Stimulated activated CD4-positive, alpha-beta T cell treated with anti-CD3 and anti-CD28 coated beads, Interleukin-2, amount 100 ng/mL, for 4 hours (primary cell): ENCODE measurements at places on chromosomes 7 and 10.

- DNase-seq: no peak
Observed at GRCh38 chr10:76717141-76717540, 920.5 kb downstream of the KCNMA1 start.

DNA sequence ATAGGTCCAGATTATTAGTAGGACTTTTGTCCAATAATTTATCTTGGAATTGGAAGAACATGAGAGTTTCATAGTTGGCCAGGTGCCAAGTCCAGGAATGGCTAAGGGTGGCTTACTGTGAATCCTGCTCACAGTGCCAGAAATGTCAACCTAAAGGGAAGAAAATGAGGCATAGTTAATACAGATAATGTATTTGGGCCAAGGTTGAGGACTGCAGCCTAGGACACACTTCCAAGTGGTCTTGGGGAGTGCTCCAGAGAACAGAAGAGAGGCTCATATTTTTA lies 78.2 kb downstream of the MAPK8 start:
- no peak for DNase-seq

DNA sequence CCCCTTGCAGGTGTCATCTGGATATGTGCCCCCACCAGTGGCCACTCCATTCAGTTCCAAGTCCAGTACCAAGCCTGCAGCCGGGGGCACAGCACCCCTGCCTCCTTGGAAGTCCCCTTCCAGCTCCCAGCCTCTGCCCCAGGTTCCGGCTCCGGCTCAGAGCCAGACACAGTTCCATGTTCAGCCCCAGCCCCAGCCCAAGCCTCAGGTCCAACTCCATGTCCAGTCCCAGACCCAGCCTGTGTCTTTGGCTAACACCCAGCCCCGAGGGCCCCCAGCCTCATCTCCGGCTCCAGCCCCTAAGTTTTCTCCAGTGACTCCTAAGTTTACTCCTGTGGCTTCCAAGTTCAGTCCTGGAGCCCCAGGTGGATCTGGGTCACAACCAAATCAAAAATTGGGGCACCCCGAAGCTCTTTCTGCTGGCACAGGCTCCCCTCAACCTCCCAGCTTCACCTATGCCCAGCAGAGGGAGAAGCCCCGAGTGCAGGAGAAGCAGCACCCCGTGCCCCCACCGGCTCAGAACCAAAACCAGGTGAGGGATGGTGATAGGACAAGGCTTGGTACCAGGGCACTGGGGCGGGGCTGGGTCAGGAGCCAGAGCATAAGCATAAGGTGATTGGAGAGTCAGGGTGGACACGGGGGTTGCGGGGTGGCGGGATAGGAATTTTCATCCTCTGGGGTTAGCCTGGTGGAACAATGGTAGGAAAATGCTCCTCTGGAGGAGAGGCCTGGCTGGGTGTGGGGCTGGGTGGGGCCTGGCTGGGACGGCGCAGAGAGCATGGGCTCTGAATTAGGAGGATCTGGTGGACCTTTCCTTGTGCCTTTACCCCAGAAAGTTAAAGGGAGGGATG lies 1.9 kb downstream of the ZYX start:
- DNase-seq: no peak

DNA sequence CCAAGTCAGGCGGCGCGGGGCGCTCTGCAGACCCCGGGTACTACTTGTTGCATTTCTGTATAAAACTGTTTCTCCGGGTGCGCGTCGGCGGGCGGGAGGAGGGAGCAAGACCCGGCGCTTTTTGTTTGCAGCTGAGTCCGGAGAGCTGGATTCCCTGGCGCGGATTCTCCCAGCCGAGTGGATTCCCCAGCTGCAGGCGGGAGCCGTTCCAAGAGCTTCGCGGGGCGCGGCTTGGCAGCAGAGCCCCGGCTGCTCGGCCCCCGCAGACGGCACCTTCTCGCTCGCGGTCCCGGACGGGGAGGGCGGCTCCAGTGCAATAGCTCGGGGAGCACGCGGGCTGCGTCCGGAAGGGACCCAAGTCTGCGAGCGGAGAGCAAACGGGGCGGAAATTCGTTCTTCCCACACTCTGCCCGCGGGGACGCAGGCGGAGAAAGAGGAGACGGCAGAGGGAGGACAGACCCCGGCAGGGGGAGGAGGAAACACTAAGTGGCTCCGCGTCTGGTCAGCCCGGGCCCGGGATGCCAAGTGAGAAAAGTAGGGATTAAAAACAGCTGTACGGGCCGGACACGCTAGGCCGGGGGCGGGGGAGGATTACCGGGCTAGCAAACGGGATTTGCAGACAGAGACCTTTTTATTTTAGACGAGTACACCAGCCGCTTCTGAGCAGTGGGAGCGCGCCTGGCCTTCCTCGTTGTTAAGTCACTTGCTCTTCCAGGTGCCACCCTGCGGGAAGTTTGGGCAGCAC lies at the start of gene TRIL:
Gene TRIL (minus strand): TSS at position 96 of the 745 bp plus-strand sequence. CDS start 284 bp downstream, outside the sequence.
- no peak for DNase-seq

DNA sequence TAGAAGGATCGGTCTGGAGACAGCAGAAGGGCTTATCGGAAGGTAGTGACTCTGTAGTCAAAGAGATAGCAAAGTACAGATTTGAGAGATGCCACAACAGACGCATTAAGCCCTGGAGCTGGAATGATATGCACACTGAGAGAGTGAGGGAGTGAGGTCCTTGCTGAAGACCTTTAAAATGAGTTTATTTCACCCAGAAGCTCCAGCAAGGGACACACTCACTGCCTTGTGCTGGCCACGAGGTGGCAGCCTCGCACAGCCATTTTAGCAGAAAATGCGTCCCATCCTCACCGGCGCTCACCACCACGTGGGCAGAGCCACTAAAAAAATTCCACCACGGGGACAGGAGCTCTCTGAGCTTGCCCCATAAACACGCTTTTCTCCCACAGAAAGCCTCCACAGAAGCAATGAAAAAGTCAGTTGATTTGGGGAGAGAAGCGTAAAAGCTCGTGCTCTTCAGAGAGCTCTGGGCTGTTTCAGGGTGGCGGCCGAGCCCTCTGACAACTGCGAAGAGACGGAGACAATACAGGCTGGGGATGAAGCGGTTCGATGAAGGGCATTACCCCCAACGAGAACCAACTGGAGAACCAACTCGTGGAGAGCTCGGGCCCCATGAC lies 163.0 kb upstream of the KLF14 start:
- DNase-seq: peak; percentile 74

DNA sequence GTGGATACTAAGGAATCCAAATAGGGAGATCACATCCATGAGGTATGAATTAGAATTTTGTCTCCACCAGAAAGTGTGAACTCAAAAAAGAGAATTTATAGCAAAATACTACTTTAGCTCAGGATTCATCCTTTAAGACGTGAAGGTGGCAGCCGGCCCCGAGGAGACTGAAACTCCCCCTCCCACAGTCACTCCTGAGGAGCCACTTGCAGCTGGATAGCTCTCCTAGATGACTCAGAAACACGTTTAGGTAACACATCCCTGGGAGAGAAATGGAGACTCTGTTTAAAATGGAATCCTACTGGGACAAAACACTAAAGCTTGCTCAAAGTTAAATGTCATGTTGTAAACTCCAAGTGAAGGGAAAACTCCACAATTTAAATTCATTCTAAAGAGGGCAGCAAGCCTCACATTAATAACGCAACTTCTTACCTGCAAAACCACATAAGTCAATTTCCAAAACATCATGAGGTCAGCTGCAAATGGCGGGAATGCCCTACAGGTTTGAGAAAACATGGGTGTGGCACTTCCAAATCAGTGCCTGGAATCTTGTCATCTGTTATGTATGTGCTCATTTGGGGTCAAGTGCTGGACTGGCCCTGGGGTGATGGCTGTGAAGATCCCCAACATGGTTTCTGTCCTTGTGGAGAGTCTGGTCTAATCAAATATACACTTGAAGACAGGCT lies 46.2 kb downstream of the ICA1 start:
- DNase-seq: no peak

- DNase-seq: no peak
Observed at GRCh38 chr10:93379731-93380575, 102.2 kb downstream of the MYOF start.

GRCh38 chr10:78868048-78868447 lies 200.7 kb upstream of the ZMIZ1 start:
- no peak for DNase-seq

DNA sequence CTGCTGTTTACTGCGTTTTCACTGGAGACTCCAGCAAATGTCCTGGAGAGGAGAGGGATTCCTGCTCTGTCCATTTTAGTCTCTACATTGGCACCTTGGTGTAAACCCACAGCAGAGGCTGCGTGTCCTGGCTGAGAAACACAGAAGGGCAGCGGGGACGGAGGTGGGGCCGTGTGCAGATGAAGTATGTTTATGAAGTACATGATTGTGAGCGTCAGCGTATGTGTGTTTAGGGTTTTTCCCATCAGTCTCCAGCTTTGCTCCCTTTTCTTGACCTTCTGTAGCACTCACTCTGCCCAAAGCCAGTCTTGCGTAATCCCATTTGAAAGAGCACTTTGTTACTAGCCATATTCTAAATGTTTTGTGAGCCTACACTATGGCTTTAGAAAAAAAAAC lies 750.7 kb upstream of the SORCS1 start:
- DNase-seq: no peak

- no peak for DNase-seq
Observed at GRCh38 chr7:42915356-42915755, 3.5 kb upstream of the C7orf25 start.

- DNase-seq: no peak
Observed at GRCh38 chr7:20095436-20095835, 121.7 kb downstream of the MACC1 start.

DNA sequence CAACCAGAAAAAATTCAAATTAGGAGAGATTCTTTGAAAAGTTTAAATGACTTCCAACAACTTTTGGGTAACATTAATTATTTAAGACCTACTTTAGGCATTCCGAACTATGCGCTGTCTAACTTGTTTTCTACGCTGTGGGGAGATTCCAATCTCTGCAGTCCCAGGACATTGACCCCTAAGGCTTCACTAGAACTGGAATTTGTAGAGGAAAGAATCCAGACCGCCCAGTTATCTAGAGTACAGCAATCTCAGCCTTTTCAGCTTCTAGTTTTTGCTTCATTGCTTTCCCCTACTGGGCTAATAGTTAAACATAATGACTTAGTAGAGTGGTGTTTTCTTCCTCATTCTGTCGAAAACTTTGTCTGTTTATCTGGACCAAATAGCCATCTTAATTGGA lies 14.9 kb upstream of the DDC start:
- no peak for DNase-seq

DNA sequence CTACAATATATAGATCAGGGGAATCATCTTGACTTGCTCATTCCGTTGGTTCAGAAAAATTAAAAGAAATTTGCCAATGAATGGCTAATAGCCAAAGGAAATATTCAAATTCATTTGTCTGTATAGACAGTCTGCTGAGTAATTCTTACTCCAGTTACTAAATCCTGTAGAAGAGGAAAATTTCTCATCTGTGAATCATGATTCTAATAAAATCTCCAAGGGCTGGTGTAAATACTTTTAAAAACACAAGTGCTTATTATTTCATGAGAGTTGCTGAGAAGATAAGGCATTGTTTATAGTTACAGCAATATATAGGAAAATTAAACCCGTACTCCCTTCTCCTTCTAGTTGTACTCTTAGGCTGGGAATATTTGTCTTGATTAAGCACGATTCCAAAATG lies 53.0 kb downstream of the WNT2 start:
- no peak for DNase-seq
